GM06990 (cell line): ENCODE measurements at places on chromosomes 4 and X.

- DNase-seq, result no peak
Measured at GRCh38 chr4:76341063-76341462, 34.5 kb downstream of the STBD1 start.

DNA sequence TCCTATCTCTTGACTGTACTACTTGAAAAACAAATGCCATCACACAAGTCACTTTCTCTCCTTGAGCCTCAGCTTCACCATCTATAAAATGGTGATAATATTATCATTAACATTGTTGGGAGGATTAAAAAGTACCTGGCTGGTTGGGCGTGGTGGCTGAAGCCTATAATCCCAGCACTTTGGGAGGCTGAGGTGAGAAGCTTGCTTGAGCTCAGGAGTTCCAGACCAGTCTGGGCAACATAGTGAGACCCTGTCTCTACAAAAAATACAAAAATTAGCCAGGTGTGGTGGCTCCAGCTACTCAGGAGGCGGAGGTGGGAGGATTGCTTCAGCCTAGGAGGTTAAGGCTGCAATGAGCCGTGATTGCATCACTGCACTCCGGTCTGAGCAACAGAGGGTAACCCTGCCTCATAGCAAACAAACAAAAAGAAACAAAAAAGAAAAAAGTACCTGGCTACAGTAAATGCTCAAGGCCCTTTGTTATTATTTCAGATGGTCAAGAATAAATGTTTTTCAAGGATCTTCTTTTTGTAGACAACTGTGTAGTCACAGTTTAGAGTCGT is 120.3 kb downstream of the CHRNA9 start:
- no peak for DNase-seq

DNA sequence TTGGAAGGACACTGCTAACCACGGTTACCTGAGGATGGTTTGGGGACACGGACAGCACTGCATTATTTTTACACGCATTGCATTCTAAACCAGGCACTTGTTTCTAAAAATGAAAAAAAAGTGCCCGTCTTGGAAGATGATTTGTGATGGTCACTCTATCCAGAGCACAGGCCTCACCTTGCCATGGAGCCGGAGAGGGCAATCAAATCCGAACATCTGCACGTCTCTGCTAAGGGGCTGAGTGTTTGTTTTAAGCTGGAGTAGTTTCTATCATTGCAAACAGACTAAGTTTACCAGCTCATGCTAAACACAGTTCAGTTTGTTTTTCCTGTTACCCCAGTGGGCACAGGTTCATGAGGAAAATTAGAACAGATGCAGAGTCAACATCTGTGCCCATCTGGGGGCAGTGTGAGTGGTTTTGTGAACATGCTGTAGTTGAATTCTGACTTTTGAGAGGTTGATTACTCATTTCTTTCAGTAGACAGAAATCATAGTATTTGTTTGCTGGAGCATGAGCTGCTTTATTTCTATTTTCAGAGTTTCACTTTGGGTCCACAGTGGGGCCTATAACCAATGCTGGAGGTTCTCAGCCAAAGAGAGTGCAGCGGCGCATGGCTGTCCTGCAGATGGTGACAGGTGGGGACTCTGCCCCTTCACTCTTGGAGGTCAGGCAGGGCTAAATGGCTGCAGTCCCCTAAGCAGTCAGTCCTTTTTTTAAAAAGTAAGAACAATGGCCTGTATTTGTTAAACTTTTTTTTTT is 65.4 kb upstream of the ENPP6 start:
- DNase-seq, result peak; percentile 84

DNA sequence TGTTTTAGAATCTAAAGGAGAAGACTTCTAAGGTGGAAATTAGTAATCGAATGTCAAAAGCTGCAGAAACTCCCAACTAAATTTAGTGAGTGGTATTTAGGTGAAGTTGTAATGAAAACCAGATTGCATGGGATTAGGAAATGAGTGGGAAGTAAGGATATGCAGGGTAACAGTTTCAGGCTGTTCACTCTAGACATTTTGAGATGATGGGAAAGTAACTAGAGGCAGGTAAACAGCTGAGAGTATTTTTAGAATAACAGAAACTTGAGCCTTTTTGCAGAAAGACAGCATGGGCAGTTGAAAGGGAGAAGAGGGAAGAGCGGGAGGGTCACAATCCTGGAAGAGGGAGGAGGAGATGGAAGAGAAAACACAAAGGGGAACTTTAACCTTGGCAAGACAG is 12.7 kb downstream of the SPRY1 start:
- DNase-seq, result no peak

GRCh38 chr4:1711571-1712215 is 426 bp downstream of the SLBP start:
- DNase-seq, result peak; percentile 68

- DNase-seq, result no peak
Measured at GRCh38 chr4:173293663-173294062, 40.5 kb downstream of the HMGB2 start.

- DNase-seq, result no peak
Measured at GRCh38 chr4:154502111-154502510, 10.5 kb upstream of the DCHS2 start.

DNA sequence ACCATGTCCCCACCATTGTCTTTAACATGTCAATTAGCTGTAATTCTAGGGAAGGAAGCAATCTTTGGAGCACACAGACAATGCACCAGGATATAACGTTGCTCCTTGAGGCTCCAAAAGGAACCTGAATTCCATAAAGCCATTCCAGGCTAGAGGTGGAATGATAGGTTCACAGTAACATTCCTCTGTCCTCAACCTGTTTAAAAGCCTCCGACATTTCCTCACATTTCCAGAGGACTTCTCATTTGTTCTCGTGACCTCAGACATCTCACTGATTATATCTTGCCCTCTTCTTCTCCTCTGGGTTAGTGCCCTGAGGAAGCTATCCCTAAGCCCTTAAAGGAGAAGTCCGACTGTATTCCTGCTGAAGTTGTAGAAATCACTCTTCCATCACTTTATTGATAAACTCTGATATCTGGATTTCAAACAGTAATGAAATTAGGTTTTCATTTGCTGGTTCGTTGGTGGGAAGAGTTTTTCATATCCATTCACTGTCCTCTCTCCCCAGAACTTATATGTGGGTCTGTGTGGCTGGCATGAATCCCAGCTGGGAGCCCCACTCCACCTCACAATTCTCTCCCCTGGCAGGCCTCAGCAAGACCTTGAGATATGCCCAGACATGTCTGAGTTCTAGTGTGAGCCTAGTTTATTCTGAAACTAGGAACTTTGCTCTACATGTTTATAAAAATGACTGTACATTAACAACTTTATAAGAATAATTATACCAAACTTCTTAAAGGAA is 44.2 kb upstream of the PRSS12 start:
- no peak for DNase-seq

GRCh38 chr4:47057991-47058390 is 26.6 kb downstream of the GABRB1 start:
- DNase-seq, result no peak

- DNase-seq, result no peak
Measured at GRCh38 chrX:39888730-39889129, 209.0 kb downstream of the BCOR start.

- DNase-seq, result no peak
Measured at GRCh38 chr4:26410385-26411293, 79.6 kb downstream of the CCKAR start.

DNA sequence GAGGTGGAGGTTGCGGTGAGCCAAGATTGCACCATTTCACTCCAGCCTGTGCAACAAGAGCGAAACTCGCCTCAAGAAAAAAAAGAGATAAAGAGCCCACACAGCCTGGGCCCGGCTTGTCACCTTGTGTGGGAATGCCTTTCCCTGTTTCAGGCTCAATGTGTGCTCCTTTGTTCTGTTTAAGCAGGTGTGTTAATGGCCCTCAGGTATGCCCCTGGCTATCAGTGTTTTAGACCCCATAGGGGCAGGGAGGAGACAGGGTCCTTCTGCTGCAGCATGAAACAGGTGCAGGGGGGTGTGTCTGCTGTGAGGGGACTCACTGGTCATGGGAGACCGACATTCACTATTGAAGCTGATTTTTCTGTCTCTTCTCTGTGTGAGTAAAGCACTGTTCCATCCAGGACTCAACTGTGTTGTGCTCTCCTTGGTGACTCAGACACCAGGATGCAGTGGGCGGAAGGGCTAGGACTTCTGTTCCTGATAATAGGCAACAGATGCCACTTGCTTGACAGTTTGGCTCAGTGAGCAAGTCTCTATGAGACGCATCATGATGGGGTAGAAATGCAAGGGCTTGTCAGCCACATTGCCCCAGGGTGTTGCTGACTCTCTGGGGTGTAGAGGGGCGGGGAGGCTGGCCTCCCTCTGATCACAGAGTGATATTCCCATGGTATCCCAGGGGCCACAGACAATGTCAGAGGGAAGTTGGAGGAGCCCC is 15.6 kb upstream of the LAP3 start:
- DNase-seq, result no peak

DNA sequence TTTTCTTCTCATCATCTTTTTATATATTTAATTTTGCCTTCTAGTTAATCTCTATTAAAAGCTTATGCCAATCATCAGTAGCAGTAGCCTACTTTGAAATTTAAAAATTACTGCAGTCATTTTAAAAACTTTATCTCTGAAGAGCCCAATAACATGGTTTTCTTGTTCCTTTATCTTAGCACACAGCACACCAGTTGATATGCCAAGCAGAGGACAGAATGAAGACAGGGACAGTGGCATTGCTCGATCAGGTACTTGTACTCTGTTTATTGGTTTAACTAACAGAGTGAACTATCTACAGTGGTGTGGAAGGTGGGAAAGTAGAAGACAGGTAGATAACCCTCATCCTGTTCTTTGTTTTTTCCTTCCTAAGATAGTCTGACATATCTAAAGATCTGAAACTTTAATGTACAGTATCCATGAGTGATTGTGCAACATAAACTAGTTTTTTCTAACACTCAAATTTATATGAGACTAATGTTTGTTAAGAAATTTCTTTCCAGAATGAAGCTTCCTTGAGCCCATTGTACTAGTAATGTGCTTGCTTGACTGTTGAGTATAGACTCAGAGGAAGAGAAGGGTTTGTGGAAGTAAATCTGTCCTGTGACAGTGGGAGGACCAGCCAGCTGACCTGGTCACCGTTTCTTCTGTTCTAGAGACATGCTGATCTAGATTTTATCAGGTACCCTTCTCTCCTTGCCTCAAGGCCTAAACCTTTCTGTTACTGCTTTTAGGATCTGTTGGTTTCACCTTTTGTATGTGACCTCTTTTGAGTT is 66.6 kb downstream of the FNIP2 start:
- DNase-seq, result no peak

DNA sequence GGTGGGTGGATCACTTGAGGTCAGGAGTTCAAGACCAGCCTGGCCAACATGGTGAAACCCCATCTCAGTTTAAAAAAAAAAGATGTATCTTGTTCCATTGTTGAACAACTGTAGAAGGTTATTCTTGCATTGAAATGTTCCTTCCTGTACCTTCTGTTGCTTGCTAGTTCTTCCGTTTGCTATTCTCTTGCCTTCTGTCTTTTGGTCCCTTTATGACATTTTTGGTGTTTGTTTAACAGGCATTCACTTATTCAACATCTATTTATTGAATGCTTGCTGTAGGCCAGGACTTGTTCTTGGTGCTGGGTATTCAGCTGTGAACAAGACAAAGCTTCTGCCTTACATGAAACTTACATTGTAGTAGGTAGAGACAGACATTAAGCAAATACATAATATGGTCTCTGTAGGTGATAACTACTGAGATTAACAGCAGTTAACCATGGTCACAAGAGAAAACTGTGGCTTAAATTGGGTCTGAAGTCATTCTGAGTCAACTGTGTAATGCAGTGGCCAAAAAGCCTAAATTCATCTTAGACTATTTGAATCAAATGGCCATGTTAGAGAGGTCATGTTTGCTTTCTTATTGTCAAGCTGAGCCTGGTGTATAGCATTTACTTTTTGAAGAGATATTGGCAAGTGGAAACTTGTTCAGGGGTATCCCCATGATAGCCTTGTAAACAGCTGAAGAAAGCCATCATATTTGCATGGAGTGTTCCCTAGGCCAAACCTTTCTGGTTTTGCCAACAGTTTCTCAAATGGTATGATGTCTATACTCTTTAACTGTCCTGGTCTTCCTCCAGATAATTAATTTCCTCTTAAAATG is 35.6 kb downstream of the GAB1 start:
- peak; percentile 40 for DNase-seq

DNA sequence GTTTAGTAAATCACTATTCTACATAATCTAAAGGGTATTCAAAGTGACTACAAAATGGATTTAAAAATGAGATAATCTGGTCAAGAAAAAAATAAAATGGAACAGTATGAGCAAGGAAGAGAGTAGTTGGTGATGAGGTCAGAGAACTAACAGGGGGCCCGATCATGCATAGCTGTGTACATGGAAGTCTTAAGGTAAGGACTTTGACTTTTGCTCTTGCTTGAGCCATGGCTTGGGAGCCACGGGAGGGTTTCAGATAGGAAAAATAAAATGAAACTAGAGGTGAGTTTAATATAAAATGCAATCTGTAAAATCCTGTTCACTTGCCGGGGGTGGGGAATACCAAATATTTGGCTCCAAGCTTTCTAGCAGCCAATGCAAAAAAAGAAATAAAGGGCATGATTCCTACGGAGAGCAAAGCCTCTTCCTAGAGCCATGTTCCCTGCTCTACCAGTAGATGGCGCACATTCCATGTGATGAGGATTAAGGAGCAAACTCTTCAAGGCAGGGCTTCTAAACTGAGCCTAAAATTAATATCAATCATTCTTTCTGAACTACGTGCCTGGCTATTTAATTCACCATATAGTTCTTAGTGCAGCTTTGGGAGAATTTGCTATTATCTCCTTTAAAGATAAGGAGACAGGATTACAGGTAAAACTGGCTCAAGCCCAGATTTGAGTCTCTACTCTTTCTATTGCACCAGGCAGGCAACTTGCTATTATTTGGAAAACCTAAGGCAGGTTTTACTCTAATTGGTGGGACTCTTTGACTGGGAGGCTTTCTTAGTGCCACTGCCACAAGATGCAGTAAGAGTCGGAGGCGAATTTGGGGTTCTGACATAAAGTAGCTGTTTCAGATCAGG is 6.8 kb upstream of the CLCN5 start:
- no peak for DNase-seq

DNA sequence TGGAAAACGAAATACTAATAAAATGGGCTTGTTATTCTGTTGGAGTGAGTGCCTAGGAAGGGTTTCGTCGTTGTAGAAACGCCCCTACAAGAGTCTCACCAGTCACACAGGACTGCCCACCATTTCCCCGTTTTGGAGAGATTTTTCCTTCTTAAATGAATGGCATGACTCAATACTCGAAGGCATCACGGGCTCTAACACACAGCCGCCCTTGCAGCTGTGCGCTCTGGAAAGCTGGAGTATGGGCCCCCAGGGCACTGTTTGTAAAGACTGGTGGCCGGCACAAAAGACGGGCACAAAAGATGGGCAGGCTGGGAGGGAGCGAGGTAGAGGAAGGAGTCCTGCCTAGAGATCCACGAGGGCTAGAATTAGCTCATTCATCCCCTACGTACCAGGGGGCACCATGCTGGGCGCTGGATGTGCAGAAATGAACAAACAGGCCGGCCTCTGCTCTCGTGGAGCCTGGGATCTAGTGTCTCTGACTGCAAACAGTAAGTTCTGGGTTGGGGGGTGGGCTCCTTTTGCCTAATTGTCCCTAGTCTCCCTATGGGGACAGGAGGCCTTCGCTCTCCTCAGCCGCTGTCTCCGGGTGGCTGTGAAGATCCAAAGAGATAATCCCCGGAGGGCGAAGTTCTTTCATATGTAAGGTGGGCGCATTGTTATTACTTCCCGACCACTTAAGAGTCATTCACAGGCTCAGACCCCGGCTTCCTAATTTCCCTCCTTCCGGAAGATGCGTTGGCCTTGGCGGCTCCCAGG is 1.0 kb upstream of the SFRP2 start:
- DNase-seq, result no peak
